Smooth muscle cell of the coronary artery (primary cell): ENCODE measurements at places on chromosomes 16 and 17. TPM values are rescaled to one million over a fixed set of nuclear protein-coding genes. Genes with fewer than 3 reads are reported as not detected.

Gene EFTUD2
- 113 and 140 TPM in 2 replicates for total RNA-seq

Gene MMP2
- 985 and 2,683 TPM in 2 replicates for total RNA-seq

Gene CEP295NL
- total RNA-seq, result 0.75 and 2.0 TPM in 2 replicates

Gene KRT20
- total RNA-seq, result not detected in 2 replicates

Gene ACBD4
- total RNA-seq, result 4.3 and 4.8 TPM in 2 replicates

Gene CFAP119
- 1.9 and 2.6 TPM in 2 replicates for total RNA-seq

Gene ZNF263
- total RNA-seq, result 17.1 and 35.3 TPM in 2 replicates

Gene RNF112
- 1.6 and 6.8 TPM in 2 replicates for total RNA-seq

Gene MARCHF10
- total RNA-seq, result not detected in 2 replicates

Gene KRTAP4-6
- total RNA-seq, result not detected in 2 replicates

Gene TM4SF5
- not detected in 2 replicates for total RNA-seq

Gene CDK5R1
- total RNA-seq, result 0.35 and 0.75 TPM in 2 replicates

Gene IKZF3
- total RNA-seq, result not detected in 2 replicates

Gene CD300H
- total RNA-seq, result not detected in 2 replicates
